ENCODE measurements at places on chromosomes 16 and 17.

DNA sequence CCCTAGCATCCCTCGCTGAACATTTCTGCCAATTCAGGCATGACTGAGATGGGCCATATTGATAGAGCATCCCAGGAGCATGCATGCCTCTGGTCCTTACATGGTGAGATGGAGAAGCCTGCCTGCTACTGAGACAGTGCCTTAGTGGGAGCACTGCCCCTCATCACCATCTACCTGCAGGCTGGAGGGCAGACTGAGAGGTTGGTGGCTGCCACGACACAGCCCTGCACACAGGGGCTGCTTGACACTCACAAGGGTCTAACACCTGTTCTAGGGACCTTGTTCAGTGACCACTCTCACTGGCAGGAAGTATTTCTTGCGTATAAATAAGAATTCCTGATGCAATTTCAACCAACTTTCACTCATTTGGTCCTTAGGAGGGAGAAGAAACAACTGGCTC lies 34.0 kb downstream of the WIPI1 start:
- no peak for DNase-seq

- DNase-seq = no peak
These were observed 6.5 kb downstream of the BMERB1 start for GRCh38 chr16:15440852-15441251.

- DNase-seq = no peak
These were observed 17.9 kb upstream of the SNTB2 start for GRCh38 chr16:69169051-69169450.

DNA sequence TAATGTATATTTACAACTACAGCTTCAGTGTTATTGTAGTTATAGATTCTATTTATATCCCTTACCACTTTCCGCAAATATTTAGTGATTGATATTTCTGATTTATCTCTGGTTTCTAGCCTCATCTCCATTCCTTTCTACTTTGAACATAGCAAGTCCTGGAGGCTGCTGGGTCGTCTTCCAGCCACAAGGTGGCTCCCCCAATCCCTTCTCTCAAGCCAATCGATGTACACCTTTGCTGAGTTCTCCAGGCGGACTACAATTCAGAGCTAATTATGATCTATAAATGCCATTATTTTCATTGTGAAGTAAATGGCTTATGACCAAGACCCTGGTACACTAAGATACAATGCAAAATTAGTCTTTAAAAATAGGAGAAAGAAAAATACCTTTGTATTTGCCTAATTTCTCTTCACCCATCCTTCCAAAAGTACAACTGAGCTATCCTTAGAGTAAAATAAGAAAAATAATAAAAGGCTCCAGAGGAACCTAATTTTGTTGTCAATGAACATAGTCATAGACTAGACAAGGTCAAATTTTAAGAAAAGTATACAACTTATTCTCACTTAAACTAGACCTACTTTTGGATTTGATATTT lies 122.1 kb downstream of the SKAP1 start:
- no peak for DNase-seq

- DNase-seq = no peak
These were observed 28.7 kb downstream of the MRM1 start for GRCh38 chr17:36629970-36630502.

DNA sequence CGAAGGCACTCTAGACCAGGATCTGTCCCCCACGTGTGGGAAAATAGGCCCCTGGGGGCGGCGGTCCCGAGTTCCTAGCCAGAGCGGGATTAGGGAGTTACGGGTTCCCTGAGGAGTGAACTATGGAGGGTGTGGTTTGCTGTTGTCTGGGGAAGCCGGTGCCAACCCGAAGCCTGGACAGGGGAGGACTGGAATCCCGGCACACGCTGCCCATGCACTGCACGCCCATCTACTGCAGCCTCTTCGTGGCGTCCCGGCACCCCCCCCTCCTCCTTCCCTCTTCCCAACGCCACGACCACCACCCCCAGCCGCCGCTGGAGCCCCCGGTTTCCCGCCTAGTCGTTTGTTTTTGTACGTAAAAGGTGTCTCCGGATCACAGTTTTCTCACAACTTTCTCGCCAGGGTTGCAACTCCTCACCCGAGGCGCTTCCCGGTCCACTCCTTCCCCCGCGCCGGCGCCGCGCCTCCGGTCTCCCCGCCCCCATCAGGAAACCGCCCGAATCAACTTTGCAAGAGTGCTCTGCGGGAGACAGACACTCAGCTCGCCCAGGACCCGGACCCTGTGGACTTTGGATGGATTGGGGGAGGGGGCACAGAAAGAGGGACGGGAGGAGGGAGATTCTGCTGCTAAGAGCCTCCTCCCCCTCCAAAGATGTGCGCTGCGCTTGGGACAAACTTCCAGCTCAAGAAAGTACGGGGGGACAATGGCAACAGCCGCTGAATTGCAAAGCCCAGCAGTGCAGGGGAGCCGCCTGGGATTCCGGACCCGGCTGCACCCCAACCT lies 1.4 kb upstream of the LHX1 start:
- no peak for DNase-seq

DNA sequence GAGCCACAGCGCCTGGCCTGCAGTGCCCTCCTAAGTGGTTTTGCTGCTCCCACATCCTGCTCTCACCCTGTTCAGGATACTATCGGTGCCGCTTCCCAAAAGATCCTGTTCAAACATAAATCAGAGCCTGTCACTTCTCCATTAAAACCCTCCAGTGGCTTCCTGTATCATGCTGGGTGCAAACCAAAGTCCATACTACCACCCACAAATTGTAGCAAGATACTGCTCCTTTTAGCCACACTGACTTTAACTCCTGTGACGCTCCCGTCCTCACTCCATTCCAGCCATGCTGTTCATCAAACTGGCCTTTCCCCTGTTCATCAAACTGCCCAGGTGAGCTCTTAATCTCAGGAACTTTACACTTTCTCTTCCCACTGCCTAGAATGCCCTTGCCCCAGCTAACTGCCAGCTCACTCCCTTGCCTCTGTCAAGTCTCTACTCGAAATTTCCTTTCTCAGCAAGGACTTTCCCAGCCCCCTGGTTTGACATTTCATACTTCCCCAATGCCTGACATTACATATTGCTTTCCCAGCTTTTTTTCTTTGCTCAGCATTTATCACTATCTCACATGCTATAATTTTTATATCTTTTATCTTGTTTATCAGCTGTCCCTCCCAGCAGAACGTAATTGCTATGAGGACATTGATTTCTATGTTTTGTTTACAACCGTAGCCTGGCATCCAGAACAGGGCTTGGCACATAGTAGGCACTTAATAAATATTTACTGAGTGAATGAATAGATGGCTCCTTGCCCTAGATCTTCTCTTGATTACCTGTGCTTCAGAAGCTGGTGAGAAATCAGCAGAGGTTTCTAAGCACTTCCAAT lies 44.3 kb upstream of the SMURF2 start:
- DNase-seq = no peak

DNA sequence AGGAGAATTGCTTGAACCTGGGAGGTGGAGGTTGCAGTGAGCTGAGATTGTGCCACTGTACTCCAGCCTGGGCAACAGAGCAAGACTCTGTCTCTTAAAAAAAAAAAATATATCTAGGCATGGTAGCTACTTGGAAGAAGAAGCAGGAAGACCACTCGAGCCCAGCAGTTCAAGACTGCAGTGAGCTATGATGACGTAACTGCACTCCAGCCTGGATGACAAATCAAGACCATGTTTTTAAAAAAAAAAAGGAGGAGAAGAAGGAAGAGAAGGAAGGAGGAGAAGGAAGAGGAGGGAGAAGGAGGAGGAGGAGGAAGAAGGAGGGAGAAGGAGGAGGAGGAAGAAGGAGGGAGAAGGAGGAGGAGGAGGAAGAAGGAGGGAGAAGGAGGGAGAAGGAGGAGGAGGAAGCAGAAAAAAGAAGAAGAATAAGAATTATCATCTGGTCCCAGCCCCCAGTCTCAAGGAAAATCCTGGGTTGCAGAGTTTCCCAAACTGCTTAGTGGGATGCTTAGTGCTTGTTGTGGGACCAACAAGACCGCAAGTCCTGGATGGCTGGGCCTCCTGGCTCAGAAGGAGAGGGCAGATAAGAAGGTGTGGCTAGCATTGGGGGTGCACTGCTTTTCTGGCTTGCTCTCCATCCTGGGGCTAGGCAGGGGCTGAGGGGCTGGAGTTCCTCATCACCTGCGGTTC lies 3.7 kb upstream of the DRC7 start:
- no peak for DNase-seq

- peak; percentile 77 for DNase-seq
These were observed 10.2 kb downstream of the LASP1 start for GRCh38 chr17:38879878-38880665.

- no peak for DNase-seq
These were observed 35.7 kb downstream of the CYB5D2 start for GRCh38 chr17:4178651-4179050.

All from left forelimb (tissue), 1 donor.